ENCODE measurements at places on chromosomes 1 and 21.

- DNase-seq: peak; percentile 24
Measured at GRCh38 chr21:36910581-36911307, 55.7 kb downstream of the HLCS start.

GRCh38 chr1:152858062-152858461 is 1.7 kb upstream of the LCE7A start:
- no peak for DNase-seq

- DNase-seq: peak; percentile 39
Measured at GRCh38 chr1:19344372-19344810, 32.3 kb downstream of the SLC66A1 start.

DNA sequence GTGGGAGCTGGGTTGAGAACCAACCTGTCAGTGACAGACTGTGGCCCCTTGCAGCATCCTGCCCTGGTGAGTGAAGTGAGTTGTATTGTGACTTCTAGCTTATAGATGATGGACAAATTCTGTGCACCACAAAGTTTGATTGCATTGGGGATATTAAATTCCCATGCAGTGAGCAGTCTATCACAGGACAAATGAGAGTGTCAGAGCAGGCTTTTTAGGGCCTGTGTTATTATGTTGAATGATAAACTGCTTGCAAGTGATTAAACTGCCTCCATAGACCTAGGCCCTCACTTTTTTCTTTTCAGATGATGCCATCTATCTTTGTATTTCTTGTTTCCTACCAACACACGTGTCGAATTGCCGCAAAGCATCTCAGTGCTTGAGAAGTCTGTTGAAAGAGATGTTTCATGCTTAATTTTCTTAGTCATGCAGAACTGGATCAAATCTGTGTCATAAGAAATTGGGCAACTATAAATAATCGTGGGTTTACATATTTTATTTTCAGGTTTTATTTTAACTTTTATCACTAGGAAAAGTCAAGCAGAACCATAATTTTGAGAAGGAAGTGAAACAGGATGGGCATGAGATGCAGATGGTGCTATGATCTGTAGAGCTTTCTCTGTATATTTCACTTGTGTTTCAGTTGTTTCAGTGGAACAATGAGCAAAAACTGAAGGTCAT is 199.2 kb downstream of the S1PR1 start:
- no peak for DNase-seq

GRCh38 chr1:6658359-6659060 is 33.8 kb downstream of the THAP3 start:
- no peak for DNase-seq

Data from nucleus accumbens (tissue), 56 donors.